ENCODE measurements at places on chromosomes 6 and 20. TPM values are rescaled to one million over a fixed set of nuclear protein-coding genes. Genes with fewer than 3 reads are reported as not detected.

Gene RBPJL
- 0.17 TPM for total RNA-seq

Gene DCDC2
- not detected for total RNA-seq

Gene SCRT2
- total RNA-seq: not detected

Gene MAP7
- total RNA-seq: 1.4 TPM

Gene CFB
- 0.59 TPM for total RNA-seq

Gene FNDC11
- total RNA-seq: 0.49 TPM

Gene DEFB124
- total RNA-seq: not detected

Gene CCM2L
- total RNA-seq: not detected

Gene INSM1
- 0.47 TPM for total RNA-seq

Gene OVOL2
- total RNA-seq: not detected

Gene CGA
- not detected for total RNA-seq

Gene ALDH8A1
- total RNA-seq: 4.5 TPM

Gene TENT5A
- total RNA-seq: 0.78 TPM

Gene COL11A2
- total RNA-seq: 0.42 TPM

Gene SNX5
- 174 TPM for total RNA-seq

Gene SIRPG
- total RNA-seq: 70.7 TPM

Gene RHAG
- total RNA-seq: not detected

Gene RSPH4A
- 0.37 TPM for total RNA-seq

Gene GMPR
- 0.49 TPM for total RNA-seq

Gene LPA
- total RNA-seq: 0.02 TPM

Gene FOXS1
- total RNA-seq: not detected

Gene SIRPA
- total RNA-seq: not detected

Gene HLA-DRB1
- 173 TPM for total RNA-seq

Gene PIGU
- 20.5 TPM for total RNA-seq

Gene TCF19
- 67.2 TPM for total RNA-seq

Gene SLC44A4
- total RNA-seq: 0.34 TPM

All from T-helper 1 cell treated with Interleukin-12 subunit alpha and Interleukin-12 subunit beta and Interleukin-4 antibody, amounts not matched to agents 30 ng/mL and 1 ng/mL, for 36 hours (primary cell).